ENCODE measurements at places on chromosomes 5 and 9.

GRCh38 chr5:133428072-133428660, 184.2 kb downstream of the FSTL4 start:
- no peak for DNase-seq

- DNase-seq: no peak
These were observed 249.3 kb downstream of the CRB2 start for GRCh38 chr9:123605286-123605685.

GRCh38 chr9:87515588-87516221, 18.0 kb downstream of the DAPK1 start:
- no peak for DNase-seq

GRCh38 chr5:151405334-151406160, 41.9 kb upstream of the SLC36A1 start:
- no peak for DNase-seq

- DNase-seq: no peak
These were observed 118.7 kb downstream of the PSD2 start for GRCh38 chr5:139914218-139914807.

GRCh38 chr5:142597546-142598337, 88.1 kb downstream of the FGF1 start:
- no peak for DNase-seq

DNA sequence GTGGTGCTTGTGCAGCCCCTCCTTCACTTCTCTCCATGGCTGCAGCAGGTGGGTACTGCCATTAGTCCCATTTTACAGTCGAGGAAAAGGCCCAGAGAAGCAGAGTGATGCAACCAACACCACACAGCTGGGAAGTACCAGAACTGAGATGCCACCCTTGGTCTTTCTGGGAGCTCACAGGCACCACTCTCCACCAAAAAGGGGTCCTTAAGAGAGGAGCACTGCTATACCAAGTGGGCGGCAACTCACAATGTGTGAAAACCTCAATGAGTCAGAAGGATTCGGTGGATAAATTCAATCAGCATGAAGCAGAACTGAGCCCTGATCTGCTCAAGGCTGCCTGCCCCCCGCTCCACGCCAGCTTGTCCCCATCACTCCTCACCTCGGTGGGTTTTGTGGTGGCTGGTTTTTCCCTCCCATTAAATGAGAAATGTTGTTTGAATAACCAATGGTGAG, 213.7 kb downstream of the FSTL4 start:
- no peak for DNase-seq

All from T-helper 1 cell (primary cell).